ENCODE measurements at places on chromosomes 2 and 18. TPM values are rescaled to one million over a fixed set of nuclear protein-coding genes. Genes with fewer than 3 reads are reported as not detected.

DNA sequence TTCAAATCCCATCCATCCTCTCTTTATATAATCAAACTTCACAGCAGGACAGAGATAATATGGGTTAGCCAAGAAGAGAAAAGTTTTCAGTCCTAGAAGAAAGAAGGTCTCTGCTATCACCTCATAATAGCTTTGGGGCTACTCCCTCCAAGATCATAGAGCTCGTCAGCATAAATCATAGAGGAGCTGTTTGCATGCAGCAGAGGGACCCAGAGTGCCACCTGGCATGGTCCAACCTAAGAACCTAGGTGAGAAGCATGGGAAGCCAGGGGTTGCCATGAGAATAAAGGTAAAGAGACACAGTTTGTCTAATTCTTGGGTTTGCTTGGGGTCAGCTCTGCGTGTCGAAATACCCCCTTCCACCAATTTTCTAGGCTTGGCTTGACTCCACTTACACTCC, 87.1 kb upstream of the CYP1B1 start:
- H3K4me1 ChIP-seq = peaks cover 6% of the 10 kb centered on the region
- no peak overlapping the region for H3K27ac ChIP-seq
- no peak for DNase-seq
- H3K4me3 ChIP-seq = no peak overlapping the region

Gene TGFBRAP1
- polyA plus RNA-seq = 6.2 TPM

DNA sequence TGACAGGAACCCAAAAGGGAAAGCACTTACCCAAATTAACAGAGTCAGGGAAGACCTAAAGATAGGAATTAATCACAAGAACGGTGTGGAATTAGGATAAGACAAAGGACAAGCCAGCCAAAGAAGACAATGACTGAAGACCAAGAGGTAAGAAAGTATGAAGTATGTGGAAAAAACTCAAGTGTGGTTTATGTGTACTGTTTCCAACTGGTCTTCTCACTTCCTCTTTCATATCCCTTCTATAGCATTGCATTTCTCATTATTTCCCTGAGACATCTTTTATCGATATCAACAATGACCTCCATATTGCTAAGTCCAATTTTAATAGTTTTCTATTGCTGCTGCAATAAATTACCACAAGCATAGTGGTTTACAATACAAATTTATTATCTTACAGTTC, 313.5 kb upstream of the SLC39A10 start:
- no peak overlapping the region for H3K4me3 ChIP-seq
- no peak overlapping the region for H3K27ac ChIP-seq
- DNase-seq = no peak
- H3K27me3 ChIP-seq = no peaks in the 10 kb centered on the region
- no peaks in the 10 kb centered on the region for H3K36me3 ChIP-seq

Gene DSC1
- polyA plus RNA-seq = not detected

DNA sequence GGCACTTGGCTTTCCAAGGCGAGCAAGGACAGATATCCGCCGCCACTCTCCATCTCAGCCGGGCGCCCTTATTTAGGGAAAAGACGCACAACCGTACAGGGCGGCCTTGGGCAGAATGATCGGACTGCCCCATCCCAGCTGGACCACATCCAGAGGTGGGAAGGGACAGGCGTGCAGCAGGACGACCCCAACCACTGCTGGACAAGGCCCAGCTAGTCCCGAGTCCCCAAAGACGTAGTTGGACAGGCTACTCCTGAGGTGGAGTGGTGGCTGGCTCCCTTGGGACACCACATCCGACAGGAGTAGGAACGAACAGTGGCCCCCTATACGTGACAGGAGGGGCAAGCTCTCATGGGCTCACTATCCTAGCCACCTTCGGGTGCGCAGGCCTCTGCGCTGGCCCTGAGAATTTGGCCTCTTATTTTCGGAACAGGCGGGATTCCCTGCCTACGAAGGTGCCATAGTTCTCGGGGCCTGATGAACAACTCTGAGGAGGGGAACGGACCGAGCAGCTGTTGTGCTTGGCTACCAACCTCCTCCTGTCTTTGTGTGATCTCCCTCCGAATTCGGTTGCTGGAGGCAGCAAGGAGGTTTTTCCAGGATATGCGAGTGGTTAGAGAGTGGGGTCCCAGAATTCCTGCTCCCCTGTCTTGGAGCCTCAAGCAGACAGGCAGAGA, 2.3 kb downstream of the FEV start:
- H3K27ac ChIP-seq = no peak overlapping the region
- no peak for DNase-seq
- H3K27me3 ChIP-seq = peaks cover 80% of the 10 kb centered on the region
- H3K4me3 ChIP-seq = no peak overlapping the region

Gene ARHGAP15
- polyA plus RNA-seq = 7.5 TPM

Data from adrenal gland (tissue), 19 donors.